Naive thymus-derived CD8-positive, alpha-beta T cell (primary cell): ENCODE measurements at places on chromosomes 6 and 20. TPM values are rescaled to one million over a fixed set of nuclear protein-coding genes. Genes with fewer than 3 reads are reported as not detected.

DNA sequence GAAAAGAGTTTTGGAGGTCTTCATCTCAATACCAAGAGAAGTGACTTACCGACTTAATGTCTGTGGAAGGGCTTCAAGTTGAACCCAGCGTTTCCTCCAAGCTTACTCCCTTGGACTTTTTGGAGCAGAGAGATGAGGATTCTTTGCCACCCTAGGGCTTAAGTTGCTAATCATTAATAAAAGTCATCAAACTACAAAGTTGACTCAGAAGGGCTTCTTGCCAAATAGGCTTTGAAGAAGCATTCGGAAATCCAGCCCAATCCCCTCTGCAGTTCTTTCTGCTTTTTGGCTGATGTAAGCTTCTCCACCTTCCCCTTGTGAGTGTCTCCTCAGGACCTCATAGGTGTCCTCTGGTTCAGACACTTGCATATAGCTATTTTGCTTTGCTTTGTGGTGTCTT lies at the start of gene SLC17A3:
SLC17A3 (minus strand) TSS at position 126 of the 400 bp plus-strand sequence. CDS start 5,856 bp downstream, outside the sequence.
- DNase-seq, result no peak

Gene PARD6B
- 9.4 TPM for total RNA-seq

Gene IPCEF1
- total RNA-seq, result 98.8 TPM

DNA sequence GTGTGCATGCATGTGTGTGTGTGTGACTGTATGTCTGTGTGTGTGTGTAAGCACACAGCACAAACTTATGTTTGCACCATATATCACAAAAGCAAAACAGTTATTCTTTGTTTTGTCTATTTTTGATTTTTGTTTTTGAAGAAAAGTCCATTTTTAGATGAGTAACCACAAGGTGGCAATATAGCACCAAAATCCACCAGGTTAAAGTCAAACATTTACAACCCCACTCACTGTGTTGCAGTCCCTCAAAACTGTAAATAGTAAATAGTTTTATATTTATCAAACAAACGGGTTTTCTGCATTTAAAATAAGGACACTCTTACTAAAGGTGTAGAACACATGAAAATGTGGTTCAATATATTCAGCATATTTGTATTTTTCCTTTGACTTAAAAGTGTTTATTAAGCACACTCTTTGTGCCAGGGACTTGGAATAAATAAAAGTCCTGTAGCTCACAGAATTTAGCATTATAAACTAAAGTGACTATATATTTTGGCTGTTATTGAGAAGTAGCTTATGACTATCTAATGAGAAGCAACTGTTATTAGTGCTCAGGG lies 118.5 kb downstream of the GFRAL start:
- no peak for DNase-seq

Gene SLC17A3
- total RNA-seq, result not detected

DNA sequence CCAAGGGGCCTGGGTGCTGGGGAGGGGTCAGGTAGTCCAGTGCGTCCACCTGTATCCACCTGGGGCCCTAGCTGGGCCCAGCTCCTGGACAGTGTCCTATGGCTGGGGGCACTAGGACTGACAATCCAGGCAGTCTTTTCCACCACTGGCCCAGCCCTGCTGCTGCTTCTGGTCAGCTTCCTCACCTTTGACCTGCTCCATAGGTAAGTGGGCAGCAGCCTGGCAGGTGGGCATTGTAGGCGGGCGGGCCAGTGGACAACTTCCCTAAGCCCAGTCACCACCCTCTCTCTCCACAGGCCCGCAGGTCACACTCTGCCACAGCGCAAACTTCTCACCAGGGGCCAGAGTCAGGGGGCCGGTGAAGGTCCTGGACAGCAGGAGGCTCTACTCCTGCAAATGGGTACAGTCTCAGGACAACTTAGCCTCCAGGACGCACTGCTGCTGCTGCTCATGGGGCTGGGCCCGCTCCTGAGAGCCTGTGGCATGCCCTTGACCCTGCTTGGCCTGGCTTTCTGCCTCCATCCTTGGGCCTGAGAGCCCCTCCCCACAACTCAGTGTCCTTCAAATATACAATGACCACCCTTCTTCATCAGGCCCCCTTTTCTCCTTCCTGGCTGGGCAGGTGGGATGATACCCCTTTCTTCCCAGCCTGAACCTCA lies 584 bp downstream of the C20orf141 start:
- no peak for DNase-seq

Gene CALHM6
- 1.2 TPM for total RNA-seq

GRCh38 chr6:1856381-1856780 lies 246.7 kb downstream of the FOXC1 start:
- no peak for DNase-seq

Gene KIAA1755
- not detected for total RNA-seq

Gene EPB41L1
- 0.44 TPM for total RNA-seq

- no peak for DNase-seq
These were observed 62.2 kb downstream of the MYLK4 start for GRCh38 chr6:2688401-2689064.

Gene EYS
- total RNA-seq, result not detected

DNA sequence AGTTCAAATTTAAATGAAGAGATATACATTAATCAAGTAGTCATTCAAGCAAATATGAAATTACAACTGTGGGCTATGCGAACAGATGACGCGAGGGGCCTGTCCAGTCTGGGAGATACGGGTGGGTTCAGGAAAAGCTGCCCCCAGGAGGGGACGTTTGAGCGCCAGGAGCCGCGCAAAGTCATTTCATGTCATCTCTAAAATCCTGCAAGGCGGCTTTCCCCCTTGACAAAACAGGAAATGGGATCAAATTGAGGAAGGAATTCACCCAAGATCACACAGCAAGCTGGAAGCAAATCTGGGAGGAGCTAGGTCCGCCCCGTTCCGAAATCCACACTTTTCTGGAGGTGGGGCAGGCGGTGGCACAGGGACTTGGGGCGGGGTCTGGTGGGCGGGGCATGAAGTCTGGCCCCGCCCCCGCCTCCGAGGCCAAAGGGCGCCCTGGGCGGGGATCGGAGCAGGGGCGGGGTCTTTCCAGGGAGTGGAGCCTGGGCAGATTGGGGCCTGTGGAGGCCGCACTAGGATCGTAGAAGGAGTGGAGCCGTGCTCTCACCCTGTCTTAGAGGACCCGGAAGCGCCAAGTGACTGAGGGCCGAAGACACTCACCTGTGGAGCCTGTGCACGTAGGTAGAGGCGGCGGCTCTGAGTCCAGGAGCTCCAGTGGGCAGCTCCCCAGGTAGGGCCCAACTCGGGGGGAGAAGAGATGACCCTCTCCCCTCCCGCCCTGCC lies at the start of gene LPIN3:
LPIN3 (plus strand) TSS at position 495 of the 729 bp plus-strand sequence. CDS start 4,983 bp downstream, outside the sequence.
- peak; percentile 67 for DNase-seq

Gene DNAAF9
- 5.1 TPM for total RNA-seq

GRCh38 chr6:53579338-53579737 lies 34.4 kb upstream of the GCLC start:
- no peak for DNase-seq

- DNase-seq, result no peak
These were observed 147.3 kb downstream of the DLL1 start for GRCh38 chr6:170143401-170144150.

- no peak for DNase-seq
These were observed 1068.7 kb upstream of the FLRT3 start for GRCh38 chr20:15406072-15406471.

- no peak for DNase-seq
These were observed 52.6 kb downstream of the TCP11 start for GRCh38 chr6:35088281-35089215.

- DNase-seq, result no peak
These were observed 1188.1 kb downstream of the EPHA7 start for GRCh38 chr6:92231171-92231701.

DNA sequence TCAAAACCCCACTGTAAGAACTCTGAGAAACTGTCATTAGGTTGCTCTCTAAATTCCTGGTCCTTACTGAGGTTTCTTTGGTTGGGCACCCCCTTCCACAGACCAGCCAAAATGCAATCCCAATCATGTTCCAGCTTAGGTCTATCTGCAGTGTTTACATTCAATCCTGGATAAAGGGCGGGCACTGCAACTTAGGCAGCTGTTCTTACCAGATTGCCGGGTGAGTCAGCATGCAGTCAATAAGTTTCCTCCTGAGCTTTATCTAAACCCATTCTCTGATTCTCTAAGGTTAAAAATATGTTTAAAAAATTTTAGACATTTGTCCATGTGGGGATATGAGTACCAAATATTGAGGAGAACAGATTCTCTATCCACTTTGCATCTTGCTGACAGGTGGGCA lies 197.8 kb downstream of the HAO1 start:
- DNase-seq, result no peak

DNA sequence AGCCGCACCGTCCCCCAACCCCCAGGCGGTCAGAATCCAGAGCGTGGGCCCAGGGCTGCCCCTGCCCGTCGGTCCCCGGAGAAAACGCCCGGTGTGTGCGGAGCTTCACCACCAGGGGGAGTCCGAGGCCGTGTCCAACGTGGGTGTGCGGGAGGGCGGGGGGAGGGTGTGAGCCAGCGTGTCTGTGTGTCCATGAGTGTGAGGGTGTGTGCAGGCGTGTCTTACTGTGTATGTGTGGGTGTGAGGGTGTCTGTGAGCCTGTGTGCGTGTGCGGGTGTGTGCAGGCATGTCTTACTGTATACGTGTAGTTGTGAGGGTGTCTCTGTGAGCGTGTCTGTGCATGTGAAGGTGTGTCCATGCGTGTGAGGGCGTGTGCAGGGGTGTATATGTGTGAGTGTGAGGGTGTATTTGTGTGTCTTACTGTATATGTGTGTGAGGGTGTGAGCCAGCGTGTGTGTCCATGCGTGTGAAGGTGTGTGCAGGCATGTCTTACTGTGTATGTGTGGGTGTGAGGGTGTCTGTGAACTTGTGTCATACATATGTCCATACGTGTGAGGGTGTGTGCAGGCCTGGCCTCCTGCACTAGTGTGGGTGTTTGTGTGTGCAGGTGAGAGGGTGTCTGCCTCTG lies 24.6 kb upstream of the GATA5 start:
- DNase-seq, result peak; percentile 78

DNA sequence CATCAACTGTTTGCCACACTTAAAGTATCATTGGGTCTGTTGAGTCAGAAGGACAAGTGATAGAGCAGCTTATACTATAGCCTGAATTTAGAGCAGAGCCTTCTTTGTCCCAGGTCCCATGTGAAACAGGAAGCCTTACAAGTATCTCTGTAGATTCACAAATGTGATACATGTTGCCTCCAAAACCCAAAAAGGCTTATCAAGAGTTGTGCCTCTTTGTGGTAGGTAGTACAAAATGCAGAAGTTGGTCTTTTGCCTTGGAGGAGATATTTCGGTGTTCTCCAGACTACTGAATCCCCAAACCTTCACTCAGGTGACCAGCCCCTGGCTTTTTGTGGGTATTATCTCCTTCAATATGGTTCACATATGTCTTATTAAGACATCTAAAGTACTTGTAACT lies 172.8 kb upstream of the PROKR2 start:
- no peak for DNase-seq

DNA sequence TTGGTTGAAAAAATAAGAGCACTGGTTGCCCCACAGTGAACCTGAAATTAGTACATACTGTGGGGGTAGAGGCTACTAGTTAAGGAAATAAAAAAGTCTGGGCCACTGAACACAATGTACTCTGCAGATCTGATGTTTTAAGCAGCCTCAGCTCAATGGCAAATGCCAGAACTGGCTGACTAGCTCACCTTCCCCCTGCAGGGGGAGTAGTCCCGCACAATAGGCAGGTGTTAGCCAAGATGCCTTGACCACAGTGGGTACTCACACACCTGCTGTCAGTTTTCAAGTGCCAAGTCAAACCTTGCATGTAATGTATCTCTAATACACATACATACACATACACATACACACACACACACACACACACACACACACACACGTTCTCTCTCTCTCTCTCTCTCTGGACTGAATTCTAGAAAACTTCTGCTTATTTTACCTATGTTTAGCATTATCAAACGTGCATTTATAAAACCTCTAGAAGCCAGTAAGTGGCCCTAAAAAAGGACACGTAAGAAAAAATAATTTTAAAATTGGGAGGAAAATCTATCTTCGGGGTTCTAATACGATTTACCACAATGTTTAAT lies 36.1 kb downstream of the GMDS start:
- peak; percentile 4 for DNase-seq

Gene RGL2
- total RNA-seq, result 66.4 TPM

Gene ANKRD66
- total RNA-seq, result not detected

Gene ADGB
- total RNA-seq, result not detected

Gene MYLK4
- total RNA-seq, result 1.3 TPM

- DNase-seq, result no peak
These were observed 40.2 kb upstream of the ZNFX1 start for GRCh38 chr20:49318091-49318429.

GRCh38 chr20:11216451-11217314 lies 542.9 kb upstream of the JAG1 start:
- DNase-seq, result no peak

Gene NR2E1
- not detected for total RNA-seq

DNA sequence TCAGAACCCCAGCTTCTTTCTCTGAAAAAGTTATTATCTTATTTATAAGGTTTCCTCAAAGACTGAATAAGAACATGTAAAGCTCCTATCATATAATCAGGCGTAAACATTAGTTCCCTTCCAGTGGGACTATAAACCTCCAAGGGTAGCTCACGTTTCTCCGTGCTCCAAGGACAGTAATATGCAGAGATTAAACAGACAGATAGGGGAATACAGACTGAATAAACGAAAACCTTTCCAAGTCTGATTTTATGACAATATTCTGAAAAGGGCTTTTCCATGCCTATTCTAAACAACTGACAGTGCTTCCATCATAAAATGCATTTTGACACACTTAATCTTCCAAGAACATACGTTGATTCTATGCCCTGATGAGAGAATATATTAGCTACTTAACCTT lies 22.8 kb downstream of the BACH2 start:
- DNase-seq, result no peak

GRCh38 chr6:116387374-116387773 lies 16.6 kb downstream of the DSE start:
- no peak for DNase-seq

DNA sequence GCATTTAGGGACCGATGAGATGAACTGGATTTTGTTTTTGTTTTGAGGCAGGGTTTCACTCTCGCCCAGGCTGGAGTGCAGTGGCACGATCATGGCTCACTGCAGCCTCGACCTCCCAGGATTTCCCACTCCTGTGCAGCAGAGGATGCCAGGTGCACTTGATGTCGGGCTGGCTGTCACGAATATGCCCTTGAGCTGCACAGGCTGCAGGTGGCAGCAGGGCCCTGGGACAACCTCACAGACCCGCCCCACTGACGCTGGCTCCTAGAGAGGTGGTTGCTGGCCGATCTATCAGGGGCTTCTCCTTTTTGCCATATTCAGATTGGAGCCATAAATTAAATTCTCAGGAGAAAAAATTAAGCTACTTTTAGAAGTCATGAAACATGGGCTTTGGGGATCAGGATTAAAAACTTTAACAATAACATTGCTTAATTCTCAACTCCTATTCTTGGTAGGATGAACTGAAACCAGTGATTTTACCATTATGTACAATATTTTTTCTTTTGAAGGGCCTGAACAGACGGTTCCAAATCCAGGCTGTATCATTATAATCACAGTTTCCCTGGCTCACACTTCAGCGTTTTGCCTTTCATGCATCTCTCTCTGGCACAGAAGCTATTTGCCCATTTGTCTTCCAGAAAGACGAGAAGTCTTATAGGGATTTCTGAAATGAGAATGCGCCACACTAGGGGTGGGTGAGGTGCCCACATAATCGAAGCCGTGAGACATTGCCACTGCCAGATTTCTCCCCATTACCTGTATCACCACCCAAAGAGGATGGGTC lies 32.4 kb downstream of the NQO2 start:
- no peak for DNase-seq
